ENCODE measurements at places on chromosomes 3 and 15.

- DNase-seq: no peak
Measured at GRCh38 chr3:194874783-194875182, 189.1 kb downstream of the FAM43A start.

DNA sequence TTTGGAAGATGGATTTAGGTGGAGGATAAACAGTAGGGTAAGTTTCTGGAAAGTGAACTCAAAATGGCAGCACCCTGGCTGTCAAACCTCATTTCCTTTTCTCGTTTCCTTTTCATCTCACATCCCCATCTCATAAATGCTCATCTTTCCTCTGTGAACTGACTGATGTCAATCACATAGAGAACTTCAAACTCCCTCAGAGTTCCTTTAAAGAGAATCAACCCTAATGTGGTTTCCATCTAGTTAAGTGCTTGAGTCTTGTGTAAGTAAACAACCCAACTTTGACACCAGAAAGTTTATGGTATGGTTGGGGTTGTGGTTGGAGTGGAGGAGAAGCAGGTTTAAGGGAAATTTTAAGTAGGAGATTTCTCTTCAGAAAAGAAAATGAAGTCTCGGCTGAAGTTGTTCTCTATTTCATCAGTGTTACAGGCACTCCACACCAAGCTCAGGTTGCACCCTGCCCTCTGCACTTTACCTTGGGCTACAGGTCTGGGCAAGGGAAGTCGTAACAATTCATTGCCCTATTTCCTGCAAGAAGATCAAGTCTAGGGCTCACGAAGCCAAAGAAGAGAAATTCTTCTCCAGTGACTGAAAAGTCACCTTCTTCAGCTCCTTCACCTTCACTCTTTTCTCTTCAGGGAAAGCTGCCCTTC lies 34.4 kb upstream of the TNIK start:
- no peak for DNase-seq

- no peak for DNase-seq
Measured at GRCh38 chr3:122510878-122511535, 3.7 kb downstream of the KPNA1 start.

GRCh38 chr15:94386351-94386750 lies 155.0 kb downstream of the MCTP2 start:
- DNase-seq: no peak

GRCh38 chr3:190089711-190090110 lies 31.0 kb downstream of the P3H2 start:
- DNase-seq: no peak

GRCh38 chr15:58360421-58361090 lies 71.2 kb upstream of the LIPC start:
- DNase-seq: no peak

DNA sequence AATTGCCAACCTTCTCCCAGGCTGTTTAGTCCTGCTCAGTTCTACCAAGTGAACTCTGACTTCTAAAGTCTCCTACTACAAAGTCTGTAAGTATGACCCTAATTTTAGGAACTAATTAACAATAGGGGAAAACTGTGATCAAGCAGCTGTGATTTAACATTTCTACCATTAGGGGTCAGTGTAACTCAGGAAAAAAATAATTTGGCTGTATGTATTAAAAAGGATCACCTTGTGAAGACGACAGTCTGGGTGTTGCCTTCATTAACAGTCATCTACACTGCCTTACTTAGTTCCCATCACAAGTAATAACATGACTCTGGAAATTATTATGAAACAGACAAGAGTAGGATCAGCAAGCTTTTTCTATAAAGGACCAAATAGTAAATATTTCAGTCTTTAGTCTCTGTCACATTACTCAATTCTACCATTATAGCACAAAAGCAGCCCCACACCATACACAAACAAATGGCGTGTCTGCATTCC lies 4.2 kb upstream of the NPHP3 start:
- DNase-seq: no peak

- DNase-seq: no peak
Measured at GRCh38 chr3:85781806-85782205, 823.0 kb downstream of the CADM2 start.

- no peak for DNase-seq
Measured at GRCh38 chr3:61239871-61240270, 11.4 kb downstream of the FHIT start.

- DNase-seq: peak; percentile 57
Measured at GRCh38 chr15:89647191-89647851, 7.9 kb downstream of the KIF7 start.

- DNase-seq: no peak
Measured at GRCh38 chr3:11655196-11655928, 11.6 kb upstream of the VGLL4 start.

DNA sequence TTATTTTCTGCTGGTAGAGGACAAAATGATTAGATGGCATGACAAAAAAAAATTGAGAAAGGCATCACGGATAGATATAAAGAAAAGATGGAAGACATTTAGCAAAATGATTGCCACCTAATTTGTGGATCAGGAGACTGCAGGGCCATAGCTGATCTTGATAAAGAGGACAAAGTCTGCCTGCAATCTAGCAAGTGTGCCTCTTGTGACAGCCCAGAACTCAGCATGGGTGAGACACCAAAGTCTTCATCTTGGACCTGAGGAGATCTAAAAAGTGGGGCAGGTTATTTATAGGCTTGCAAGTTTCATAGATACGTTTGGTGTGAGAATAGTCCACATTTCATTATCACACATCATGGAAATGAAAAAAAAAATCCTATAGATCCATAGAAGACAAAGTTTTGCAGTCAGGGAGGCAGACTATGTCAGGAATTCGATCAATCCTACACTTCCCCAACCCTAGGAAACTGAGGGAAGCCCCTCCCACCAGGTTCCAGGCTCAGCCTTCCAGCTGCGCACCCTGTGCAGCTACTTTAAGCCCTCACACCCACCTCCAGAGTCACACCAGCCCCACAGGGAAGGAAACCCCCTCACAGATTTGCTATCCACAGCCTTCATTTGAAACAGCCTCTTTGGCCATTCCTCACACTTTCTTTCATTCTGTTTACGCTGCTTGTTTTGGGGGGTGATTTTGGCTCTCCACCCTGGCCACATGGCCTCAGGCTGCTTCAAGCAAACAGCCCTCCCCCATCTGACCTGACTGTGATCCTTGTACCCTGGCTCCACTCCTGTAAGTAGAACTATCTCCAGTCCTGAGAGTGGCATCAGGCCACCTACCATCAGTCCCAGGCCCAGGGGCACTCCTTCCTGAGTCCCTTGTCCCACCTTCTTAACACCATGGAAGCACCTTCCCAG lies 28.1 kb upstream of the KLHL6 start:
- no peak for DNase-seq

GRCh38 chr3:138468886-138469285 lies 34.5 kb downstream of the ESYT3 start:
- no peak for DNase-seq

DNA sequence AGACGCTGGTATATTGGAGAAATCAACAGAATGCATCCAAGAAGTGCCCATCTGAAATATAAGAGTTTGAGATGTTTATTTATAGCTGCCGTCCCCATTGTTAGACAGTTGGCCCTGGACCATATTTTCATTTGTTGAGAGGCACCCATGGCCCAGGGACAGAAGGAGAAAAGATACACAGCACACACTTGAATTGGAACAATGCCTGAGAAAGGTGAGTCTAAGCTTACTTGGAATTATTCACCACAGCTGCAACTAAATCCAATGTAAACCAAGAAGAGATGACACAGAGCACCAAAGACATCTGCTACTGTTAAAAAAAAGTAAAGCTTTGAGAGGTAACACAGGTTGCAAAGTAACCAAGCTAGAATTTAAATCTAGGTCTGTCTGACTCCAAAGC lies 525.5 kb upstream of the NAALADL2 start:
- DNase-seq: no peak

GRCh38 chr3:128447561-128448013 lies 19.1 kb downstream of the DNAJB8 start:
- peak; percentile 66 for DNase-seq

- DNase-seq: no peak
Measured at GRCh38 chr3:54900838-54901591, 26.8 kb downstream of the LRTM1 start.

DNA sequence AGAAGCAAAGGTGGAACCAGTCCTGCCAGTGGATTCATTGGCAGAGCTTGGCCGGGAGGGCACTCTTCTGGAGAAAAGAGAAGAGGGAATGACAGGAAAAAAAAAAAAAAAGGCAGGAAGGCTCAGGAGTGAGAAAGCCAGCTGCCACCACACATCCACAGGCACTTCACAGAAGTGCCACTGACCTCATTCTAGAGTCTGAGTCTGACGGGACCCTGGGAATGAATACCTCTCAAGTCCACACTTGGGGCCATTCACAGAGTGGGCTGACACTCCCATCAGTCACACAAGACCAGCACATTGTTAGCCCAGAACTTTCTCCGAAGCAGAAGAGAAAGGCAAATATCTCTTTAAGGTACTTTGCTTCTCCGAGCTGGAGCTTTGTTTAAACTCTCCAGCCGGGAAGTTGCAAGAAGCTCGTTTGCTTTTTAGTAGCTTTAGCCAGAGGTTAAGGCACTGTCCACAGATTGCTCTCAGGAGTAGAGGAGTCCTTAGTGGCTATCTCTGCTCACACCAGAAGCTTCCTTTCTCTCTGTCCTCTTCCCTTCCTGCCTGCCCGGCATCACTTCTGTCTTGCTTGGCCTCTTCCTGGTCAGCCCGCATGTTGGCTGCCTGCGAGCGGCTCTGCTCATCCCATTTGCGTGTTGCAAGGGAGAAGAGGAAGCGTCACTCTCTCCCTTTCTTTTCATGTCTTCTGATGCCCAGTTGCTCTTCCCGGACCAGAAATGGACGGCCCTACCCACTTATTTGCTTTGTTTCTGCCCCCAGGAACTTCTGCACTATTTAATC lies 53.8 kb downstream of the CMTM6 start:
- no peak for DNase-seq

- DNase-seq: no peak
Measured at GRCh38 chr3:187044206-187044605, 95.1 kb downstream of the RPL39L start.
